Endodermal cell (in vitro differentiated cells): ENCODE measurements at places on chromosomes 2 and 18. TPM values are rescaled to one million over a fixed set of nuclear protein-coding genes. Genes with fewer than 3 reads are reported as not detected.
A peak's percentile ranks its signal among the peaks of the same experiment; 100 is the strongest.

- DNase-seq: no peak
Measured at GRCh38 chr2:234156326-234156725, 105.8 kb downstream of the SPP2 start.

DNA sequence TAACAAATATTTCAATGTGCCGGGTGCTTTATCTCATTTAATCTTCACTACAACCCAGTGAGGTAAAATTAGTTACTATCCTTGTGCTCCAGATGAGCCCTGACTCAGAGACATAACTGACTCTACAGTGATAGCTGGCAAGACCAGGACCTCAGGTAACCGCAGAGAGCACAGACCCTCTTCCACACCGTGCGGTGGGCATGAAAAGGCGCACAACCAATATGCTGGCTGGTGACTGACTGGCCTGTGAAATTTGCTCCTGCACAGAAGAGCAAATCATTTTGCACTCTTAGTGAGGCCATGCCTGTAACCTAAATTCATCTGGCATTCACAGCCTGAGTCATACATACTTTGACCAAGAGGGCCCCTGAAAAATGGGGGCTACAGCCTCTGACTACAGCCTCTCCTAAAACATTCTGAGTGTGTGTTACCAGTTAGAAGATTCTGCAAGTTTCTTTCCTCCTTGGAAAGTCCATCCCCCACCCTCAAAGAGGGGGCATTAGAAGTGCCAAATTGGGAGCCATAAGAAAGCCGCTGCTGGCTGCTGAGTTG, 22.4 kb upstream of the MSGN1 start:
- no peak for DNase-seq

- no peak for DNase-seq
Measured at GRCh38 chr2:17460371-17461086, 57.7 kb downstream of the RAD51AP2 start.

DNA sequence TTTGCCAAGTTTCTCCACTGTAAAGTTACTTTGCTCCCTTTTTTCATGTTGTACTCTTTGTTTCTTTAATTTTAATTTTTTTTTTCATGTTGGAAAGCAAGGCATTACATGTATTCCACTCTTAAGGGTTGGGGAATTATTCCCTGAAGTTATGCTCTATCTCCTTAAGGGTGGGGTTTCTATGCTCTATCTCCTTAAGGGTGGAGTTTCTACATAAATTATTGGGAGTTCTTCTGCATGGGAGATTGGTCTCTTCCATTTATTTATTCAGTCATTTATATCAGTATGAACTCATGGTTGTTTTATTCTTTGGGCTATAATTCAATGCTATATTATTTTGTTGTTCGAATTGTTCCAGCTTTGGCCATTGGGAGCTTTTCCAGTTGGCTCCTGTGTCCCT, 11.2 kb downstream of the MRPL33 start:
- no peak for DNase-seq

DNA sequence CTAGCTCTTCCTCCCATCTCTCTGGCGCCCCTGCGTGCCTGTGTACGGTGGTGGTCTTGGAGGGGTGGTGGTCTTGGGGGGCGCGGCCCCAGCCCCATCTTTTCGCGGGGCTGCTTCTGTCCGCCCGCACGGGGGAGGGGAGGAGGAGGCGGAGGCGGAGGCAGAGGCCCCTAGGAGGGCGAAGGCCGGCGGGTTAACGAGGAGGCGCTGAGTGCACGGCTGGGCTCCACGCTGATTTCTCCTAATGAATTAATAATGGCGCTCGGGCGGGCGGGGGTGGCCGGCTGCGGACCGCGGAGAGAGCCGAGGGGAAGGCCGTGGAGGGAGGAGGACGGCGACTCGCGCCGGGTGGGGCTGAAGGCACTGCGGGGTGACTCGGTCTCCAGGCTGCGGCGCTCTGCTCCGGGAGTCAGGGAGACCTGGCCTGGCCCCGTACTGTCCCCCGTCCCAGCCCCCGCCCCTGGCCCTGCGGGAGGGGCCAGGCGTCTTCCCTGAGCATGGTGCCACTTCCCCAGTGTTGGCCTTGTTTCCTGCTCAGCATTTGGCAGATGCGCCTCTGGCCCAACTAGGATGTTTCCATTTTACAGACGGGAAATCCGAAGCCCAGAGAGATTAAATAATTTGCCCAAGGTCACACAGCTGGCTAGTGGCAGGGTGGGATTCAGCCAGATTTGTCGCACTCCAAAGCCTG, 6.0 kb downstream of the GAREM2 start:
- peak; percentile 88 for DNase-seq

- no peak for DNase-seq
Measured at GRCh38 chr2:143905587-143905986, 614.3 kb downstream of the ZEB2 start.

DNA sequence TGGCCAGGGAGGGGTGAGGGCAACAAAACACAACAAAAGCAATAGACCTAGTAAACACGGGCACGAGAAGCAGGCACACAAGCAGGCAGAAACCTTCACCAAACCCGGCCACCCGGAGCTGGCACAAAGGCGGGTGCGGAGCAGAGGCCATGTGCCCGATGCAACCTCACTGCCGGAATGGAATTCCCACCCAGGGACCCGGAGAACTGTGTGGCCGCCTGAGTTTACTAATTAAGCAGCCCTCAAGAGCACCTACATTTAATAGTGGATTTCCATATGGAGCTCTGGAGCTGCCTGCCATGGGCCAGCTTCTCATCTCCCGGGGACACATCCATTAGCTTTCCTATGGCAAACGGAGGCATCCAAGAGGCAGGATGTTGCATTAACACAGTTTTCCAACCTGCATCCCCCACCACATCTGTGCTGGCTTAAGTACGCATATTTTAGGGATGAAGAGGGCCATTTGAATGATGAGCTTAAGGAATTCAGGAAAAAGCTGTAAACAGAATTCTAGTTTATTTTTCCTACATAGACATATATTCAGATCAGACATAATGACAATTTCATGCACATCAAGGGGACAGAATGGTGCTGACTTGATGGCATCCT, 104.5 kb upstream of the SMIM21 start:
- DNase-seq: no peak

- no peak for DNase-seq
Measured at GRCh38 chr2:25056098-25056821, 14.4 kb downstream of the EFR3B start.

DNA sequence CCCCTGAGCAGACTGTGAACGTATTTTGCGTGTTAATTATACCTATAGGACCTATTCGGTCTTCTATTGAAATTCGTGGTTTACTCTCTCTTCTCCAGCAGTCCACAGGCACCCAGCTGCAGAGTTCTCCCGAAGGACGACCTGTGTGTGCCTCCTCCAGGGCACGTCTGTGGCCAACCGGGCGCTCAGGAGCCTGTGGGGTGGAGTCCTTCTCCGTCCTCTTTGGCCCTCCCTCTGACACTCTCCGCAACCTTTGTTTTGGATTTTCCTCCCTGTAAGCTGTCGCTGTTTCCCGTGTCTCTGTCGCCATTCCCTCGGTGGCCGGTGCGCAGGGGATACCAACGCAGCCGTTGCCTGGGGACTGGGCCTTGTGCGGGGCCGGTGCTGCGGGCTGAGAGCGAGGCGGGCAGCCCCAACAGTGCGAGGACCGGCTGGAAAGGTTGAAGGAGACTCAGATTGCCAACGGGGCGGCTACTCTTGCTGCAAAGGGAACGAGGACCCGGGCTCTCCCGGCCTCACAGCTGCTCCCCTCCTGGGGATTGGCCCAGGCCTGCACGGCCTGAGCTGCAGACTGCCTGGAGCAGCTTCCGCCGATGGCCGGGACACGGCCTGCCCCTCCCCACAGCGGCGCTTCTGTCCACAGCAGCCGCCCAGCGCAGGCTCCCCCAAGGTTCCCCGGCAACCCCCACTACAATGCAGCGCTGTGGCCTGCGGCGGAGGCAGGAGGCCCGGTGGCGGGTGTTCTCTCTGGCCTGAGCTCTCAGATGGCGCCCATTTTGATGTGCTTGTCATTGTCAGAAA, 221.0 kb downstream of the MTX2 start:
- peak; percentile 88 for DNase-seq

RAB6C gene
- 0.22 TPM in 1 of 3 replicates, not detected in the others for total RNA-seq

ITGB6 gene
- 0.23 and 0.24 TPM in 2 replicates for total RNA-seq

AGXT gene
- 0.21 to 0.47 TPM in 2 of 3 replicates, not detected in the other for total RNA-seq

BOLL gene
- not detected in 2 replicates for total RNA-seq

IL36A gene
- not detected in 2 replicates for total RNA-seq

HOXD4 gene
- not detected in 3 replicates for total RNA-seq
